Brain pericyte (primary cell): ENCODE measurements at places on chromosomes 3 and 15.

- DNase-seq: no peak
These were observed 327.0 kb downstream of the FEZF2 start for GRCh38 chr3:62046326-62046725.

- DNase-seq: no peak
These were observed 191.8 kb downstream of the FAM43A start for GRCh38 chr3:194877291-194878119.

GRCh38 chr3:174700736-174701135, 158.4 kb upstream of the NAALADL2 start:
- no peak for DNase-seq

GRCh38 chr15:76337696-76338485, 1.3 kb downstream of the ISL2 start:
- DNase-seq: no peak

- DNase-seq: no peak
These were observed 70.5 kb downstream of the GABRB3 start for GRCh38 chr15:26702381-26702780.

DNA sequence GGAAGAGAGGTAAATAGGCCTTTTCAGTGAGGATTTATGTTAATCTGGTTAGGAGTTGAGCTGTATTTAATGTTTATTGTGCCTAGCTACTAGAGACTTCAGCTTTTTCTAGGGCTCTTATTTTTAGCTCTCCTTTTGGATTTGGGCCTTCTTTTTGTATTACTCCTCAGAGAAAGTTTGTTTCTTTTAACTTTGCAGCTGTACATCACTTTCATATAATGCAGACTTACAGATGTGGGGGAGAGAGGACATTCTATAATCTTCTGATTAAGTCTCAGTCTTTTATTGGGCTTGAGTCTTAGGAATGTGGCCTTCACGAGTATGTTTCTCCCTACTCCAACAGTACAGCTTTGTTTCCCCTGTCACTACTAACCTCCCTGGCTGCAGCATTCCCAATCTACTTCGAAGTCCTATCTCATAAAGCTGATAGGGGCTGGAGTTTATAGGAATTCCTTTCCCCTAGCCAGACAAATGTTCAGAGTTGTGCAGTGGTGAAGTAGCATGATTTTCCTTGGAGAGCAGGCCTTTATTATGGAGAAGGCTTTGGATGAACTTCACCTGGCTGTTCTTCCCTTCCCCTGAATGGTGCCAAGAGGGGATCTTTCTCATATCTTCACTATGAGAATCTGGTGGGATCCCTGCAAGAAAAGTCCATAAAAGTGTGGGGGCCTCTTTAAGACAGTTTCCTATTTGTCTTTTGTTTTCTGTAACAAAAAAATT, 82.2 kb upstream of the CBLB start:
- no peak for DNase-seq

DNA sequence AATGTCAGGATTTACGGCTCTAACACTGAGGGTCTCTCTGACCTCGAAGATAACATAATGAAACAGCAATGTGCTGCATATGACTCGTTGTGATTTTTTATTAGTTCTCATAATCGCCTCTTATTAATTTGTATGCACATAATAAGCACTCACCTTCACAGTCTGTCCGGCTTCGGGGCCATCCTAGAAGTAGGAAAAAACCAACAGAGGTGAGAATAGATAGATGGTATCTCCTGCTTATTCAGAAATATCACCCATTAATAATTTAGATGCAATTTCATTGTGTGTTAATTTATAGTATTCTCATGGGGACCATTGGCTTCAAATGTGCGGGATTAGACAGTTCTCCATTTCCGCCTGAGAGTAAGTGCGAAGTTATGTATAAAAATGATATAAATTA, 961.4 kb upstream of the CFAP20DC start:
- DNase-seq: no peak

DNA sequence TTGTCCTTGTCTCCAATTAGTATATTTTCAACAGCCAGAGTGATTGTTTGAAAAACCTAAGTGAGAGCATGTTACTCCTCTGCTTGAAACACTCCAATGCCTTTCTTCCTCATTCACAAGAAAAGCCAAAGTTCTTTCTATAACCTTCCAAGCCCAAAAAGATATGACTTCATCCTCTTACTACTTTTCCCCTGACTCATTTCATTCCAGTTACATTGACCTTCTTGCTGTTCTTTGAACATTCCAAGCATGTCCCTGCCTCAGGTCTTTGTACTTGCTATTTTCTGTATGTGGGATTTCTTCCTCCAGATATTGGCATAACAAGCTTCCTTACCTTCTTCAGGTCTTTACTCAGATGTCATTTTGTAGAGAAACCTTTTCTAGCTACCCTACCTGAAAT, 28.3 kb downstream of the EHHADH start:
- DNase-seq: no peak

DNA sequence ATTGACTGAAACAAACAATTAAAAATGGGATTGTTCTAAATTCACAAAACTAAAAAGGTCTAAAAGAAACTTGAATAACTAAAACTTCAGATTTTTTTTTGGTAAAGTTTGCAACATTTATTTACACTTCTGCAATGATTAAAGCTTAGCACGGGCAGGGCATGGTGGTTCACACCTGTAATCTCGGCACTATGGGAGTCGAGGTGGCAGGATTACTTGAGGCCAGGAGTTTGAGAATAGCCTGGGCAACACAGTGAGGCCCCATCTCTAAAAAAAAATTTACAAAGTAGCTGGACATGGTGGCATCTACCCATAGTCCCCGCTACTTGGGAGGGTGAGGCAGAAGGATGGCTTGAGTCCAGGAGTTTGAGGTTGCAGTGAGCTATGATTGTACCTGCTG, 31.6 kb downstream of the TLNRD1 start:
- no peak for DNase-seq

DNA sequence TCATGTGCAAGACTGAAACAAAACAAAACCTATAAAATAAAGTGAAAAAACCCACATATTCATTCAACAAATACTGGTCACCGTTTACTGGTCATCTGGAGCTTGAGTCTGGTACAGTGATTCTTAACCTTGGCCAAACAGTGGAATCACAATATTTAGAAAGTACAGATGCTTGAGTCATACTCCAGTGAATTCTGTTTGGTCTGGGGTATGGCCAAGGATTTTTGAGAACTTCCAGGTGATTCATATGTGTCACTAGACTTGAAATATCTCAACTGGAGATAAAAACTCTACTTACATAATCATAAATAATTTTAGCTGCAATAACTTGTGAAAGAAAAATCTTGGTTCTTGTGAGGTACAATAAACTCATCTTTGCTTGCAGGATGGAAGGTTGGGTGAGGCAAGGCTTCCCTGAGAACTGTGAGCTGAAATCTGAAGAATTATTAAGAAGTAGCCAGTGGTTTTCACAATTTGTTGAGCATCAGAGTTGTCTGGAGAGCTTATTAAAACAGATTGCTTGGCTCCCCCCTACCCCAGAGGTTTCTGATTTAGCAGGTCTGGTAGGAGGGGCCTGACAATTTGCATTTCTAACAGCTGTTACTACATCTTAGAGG, 9.6 kb downstream of the NEK11 start:
- DNase-seq: no peak

DNA sequence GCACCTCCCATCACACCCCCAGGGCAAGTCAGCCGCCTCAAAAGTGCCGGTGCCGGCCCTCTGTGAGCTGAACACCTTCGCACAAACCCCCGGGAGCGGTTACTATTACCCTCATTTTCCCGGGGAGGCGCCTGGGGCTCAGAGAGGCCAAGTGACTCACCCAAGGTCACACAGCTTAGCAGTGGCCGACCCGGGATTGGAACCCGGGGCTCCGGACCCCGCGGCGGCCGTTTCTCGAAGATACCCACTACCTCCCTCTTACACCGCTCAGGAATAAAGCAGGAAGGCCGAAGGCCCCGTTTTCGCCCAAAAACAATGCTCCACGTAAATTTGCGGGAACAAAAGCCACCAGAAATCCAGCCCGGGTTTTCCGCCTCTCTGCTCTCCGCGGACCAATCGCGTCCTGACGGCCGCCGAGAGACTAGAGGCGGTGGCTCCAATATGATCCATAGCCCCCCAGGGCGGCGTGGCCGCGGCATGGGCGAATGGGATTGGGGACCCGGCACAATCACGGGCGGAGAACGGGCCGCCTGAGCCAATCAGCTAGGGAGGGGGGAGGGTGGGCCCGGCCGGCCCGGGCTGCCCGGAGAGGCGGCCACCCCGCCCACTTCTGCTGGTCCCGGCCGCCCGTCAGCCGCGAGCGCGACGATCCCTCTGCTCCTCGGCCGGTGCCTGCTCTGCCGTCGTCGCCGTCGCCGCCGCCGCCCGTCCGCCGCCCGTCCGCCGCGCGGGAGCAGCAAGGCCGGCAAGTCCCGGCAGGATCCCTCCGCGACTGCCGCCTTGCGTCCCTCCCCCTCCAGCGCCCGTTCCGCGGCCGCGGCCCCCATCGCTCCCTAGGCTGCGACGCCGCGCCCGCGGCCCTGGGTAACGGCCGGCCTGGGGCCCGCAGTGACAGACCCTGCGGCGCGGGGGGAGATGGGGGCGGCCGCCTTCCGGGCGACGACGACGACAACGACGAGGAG, 177.0 kb downstream of the OR4M2 start:
- no peak for DNase-seq

GRCh38 chr3:5448246-5448645, 260.7 kb downstream of the EDEM1 start:
- no peak for DNase-seq

DNA sequence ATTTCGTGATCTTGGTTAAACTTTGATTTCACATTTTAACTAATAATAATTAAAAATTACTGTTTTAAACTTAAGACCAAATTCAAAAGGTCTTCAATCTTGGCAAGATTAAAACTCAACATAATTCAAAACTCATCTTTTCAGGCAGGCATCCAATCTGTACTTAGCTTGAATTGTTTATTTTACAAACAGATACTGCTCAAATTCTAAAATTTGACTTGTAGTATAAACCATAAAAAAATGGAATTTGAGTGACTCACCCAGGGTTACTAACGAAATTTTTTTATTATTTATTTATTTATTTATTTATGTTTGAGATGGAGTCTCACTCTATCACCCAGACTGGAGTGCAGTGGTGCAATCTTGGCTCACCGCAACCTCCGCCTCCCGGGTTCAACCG, 64.4 kb downstream of the GAP43 start:
- DNase-seq: no peak

- no peak for DNase-seq
These were observed 253.5 kb upstream of the CTDSPL start for GRCh38 chr3:37608061-37608702.

DNA sequence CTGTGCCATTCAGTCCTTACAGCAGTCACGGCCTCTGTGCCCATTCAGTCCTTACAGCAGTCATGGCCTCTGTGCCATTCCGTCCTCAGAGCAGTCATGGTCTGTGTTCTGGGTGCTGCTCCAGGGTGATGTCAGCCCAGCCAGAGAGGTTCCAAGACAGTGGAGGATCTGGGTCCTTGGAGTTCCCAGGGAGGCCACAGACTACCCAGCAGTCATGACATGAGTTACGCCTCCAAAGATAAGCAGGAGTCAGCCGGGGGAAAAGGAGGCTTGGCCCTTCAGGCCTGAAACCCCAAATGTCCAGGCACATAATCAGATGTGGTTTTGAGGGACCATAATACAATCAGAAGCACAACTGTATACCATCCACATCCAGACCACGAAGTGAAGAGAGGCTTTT, 115.7 kb downstream of the ADAMTS17 start:
- DNase-seq: no peak

DNA sequence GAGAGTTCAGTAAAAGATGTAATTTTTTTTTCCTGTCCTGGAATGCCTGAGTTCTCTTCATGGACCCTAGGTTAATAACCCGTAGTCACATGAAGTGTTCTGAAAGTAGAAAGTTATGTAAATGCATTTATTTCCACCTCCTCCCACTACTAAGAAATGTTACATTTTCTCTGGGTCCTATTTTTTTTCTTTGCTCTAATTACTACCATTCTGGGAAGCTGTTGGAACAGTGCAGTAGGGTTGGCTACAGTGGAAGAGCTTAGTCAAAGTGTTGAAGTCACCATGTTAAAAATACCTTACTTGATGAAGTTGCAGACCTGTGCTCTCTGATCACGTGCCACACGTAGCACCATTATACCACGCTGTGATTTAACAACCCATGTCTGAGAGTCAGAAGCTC, 153.8 kb upstream of the TSC22D2 start:
- DNase-seq: no peak

GRCh38 chr15:50059203-50059772, 59.7 kb downstream of the ATP8B4 start:
- DNase-seq: no peak

DNA sequence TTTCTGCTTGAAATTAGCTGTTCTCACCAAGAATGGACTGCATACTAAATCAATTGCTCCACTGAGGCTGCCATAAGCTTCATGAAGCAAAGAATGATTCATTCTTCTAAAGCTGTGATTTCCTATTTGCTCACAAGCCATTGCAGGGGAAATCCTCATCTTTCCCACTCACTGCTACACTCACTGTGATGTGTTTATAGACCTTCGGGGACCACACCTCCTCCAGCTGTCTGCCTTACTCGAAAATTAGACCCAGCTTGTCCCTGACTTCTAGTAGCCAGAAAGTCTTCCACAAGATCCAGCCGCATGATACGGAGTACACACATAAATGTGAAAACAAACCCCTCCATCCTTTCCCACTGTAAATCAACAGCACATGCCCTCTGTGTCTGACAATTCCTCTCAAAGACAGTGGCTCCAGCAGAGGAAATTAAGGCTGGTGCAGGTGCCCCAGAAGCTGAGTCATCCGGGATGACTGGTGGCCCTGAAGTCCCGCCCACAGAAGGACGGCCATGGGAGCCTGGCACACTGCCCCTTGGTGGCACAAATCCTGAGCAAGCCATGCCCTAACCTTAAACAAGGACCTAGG, 172.0 kb downstream of the STT3B start:
- DNase-seq: no peak

GRCh38 chr3:49461443-49462171, 8.5 kb upstream of the DAG1 start:
- no peak for DNase-seq

- no peak for DNase-seq
These were observed 65.3 kb downstream of the MEIS2 start for GRCh38 chr15:37034835-37035748.

- no peak for DNase-seq
These were observed 30.4 kb downstream of the UBE3A start for GRCh38 chr15:25408428-25408827.

DNA sequence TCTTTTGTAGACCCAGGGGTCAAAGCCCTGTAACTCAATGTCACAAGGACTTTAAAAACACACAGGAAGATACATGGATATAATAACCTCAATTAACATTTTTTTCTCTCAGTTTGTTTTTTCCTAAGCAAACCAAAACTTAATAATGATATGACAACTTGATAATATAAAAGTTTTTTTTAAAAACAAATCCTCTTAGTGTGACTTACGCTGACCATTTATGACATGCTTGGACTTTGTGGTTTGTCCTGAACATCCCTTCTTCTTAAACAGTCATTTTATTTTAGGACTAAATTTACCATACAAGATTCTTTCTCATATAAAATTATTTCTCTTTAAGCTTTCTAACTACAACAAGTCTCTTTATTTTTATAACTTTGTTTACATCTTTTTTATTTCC, 25.4 kb upstream of the FAM3D start:
- no peak for DNase-seq
